ENCODE measurements at places on chromosomes 1 and 21. TPM values are rescaled to one million over a fixed set of nuclear protein-coding genes. Genes with fewer than 3 reads are reported as not detected.

GRCh38 chr1:183163316-183163715 lies 22.7 kb upstream of the LAMC2 start:
- no peak for DNase-seq
- no peaks in the 10 kb centered on the region for H3K36me3 ChIP-seq
- H3K4me3 ChIP-seq = no peak overlapping the region
- H3K4me1 ChIP-seq = no peaks in the 10 kb centered on the region
- H3K27me3 ChIP-seq = no peaks in the 10 kb centered on the region

- no peak overlapping the region for H3K4me3 ChIP-seq
- H3K4me1 ChIP-seq = no peaks in the 10 kb centered on the region
- DNase-seq = no peak
- no peaks in the 10 kb centered on the region for H3K36me3 ChIP-seq
Measured at GRCh38 chr1:57447551-57447950, 23.7 kb upstream of the DAB1 start.

DNA sequence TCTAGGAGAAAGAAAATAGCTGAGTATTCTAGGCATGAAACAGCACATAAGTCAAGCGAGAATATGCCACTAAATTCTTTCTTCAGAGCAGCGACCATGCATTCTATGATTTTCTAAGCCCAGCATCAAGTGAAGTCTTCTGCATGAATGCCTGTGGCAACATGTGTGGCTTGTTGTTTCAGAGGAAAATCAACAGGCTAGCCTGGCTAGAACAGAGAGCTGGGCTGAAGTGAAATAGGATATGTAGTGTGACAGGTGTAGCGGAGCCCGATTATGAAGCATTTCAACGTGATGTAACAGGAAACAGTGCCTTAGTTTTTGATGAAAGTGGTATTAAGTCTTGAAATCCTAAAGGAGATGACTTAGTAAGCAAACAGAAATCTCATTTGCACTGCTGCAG lies 7.0 kb downstream of the CSDE1 start:
- no peak overlapping the region for H3K27ac ChIP-seq
- H3K4me3 ChIP-seq = no peak overlapping the region
- peak; percentile 33 for DNase-seq
- H3K36me3 ChIP-seq = peaks cover 44% of the 10 kb centered on the region

- H3K27me3 ChIP-seq = no peaks in the 10 kb centered on the region
- H3K4me3 ChIP-seq = no peak overlapping the region
- H3K4me1 ChIP-seq = peaks cover 71% of the 10 kb centered on the region
- H3K36me3 ChIP-seq = peaks cover 4% of the 10 kb centered on the region
- peak overlapping the region; percentile 70 for H3K27ac ChIP-seq
- peak; percentile 80 for DNase-seq
Measured at GRCh38 chr1:184482136-184482535, 95.3 kb downstream of the C1orf21 start.

GRCh38 chr1:76381450-76382097 lies 307.0 kb downstream of the ST6GALNAC3 start:
- H3K4me3 ChIP-seq = no peak overlapping the region
- no peaks in the 10 kb centered on the region for H3K4me1 ChIP-seq
- no peak for DNase-seq
- H3K27ac ChIP-seq = no peak overlapping the region
- no peaks in the 10 kb centered on the region for H3K36me3 ChIP-seq

- H3K4me3 ChIP-seq = no peak overlapping the region
- H3K27ac ChIP-seq = no peak overlapping the region
- DNase-seq = no peak
- H3K27me3 ChIP-seq = peaks cover 4% of the 10 kb centered on the region
- no peaks in the 10 kb centered on the region for H3K36me3 ChIP-seq
- no peaks in the 10 kb centered on the region for H3K4me1 ChIP-seq
Measured at GRCh38 chr1:163442895-163443294, 121.1 kb downstream of the NUF2 start.

- no peaks in the 10 kb centered on the region for H3K36me3 ChIP-seq
- H3K4me3 ChIP-seq = no peak overlapping the region
- H3K27ac ChIP-seq = no peak overlapping the region
- H3K4me1 ChIP-seq = peaks cover 5% of the 10 kb centered on the region
Measured at GRCh38 chr1:166882893-166883292, 6.8 kb upstream of the TADA1 start.

GRCh38 chr21:41092312-41092711 lies 75.6 kb upstream of the BACE2 start:
- H3K36me3 ChIP-seq = no peaks in the 10 kb centered on the region
- DNase-seq = no peak
- no peaks in the 10 kb centered on the region for H3K4me1 ChIP-seq
- no peak overlapping the region for H3K4me3 ChIP-seq
- no peak overlapping the region for H3K27ac ChIP-seq

- H3K4me1 ChIP-seq = peaks cover 100% of the 10 kb centered on the region
- DNase-seq = no peak
- H3K27ac ChIP-seq = peak overlapping the region; percentile 87
- H3K36me3 ChIP-seq = no peaks in the 10 kb centered on the region
- H3K27me3 ChIP-seq = no peaks in the 10 kb centered on the region
Measured at GRCh38 chr1:12597792-12598191, 20.2 kb downstream of the DHRS3 start.

DNA sequence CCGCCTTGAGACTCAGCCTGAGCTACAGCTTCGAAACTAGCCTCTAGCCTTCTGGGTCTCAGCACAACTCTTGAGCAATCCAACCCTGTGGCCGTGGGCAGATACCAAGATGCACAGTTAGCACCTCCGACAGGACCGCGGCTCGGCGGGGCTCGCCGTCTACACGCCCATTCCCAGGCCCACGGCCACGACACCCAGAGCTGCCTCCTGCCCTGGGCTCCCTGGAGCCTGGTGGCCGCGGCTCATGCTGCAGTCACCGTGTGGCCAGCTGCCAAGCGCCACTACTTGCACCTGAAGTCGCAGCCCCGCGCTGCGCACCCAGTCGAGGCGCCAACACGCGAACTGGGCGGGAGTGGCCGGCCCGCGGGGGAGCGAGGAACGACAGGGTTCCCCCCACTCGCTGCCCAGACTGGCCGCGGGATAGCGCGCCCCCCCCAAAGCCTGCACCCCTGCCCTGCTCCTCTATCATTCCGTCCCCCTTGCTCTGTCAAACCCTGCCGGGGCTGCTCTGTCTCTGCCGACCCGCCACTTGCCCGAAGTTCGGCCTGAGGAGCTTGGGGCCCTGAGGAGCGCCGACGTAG lies 729 bp upstream of the CDCA8 start:
- peak overlapping the region; percentile 92 for H3K4me3 ChIP-seq
- H3K27me3 ChIP-seq = no peaks in the 10 kb centered on the region
- H3K4me1 ChIP-seq = peaks cover 38% of the 10 kb centered on the region
- H3K36me3 ChIP-seq = peaks cover 12% of the 10 kb centered on the region
- peak; percentile 78 for DNase-seq

DNA sequence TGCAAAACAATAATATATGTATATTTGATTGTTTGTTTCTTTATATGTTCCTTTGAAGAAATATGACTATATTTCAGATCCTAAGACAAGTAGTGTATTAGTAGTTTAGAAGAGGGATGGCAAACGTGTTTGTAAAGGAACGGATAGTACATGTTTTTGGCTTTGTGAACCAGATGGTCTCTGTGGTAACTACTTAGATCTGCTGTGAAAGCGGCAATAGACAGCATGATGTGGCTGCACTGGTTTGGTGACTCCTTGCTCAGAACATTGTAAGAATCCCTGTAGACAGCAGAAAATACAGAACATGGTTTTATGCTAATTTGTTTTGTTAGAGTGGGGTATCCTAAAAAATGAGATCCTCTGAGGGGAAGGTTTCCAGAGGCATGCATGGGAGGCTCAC lies 3.1 kb downstream of the ACADM start:
- no peak overlapping the region for H3K27ac ChIP-seq
- H3K27me3 ChIP-seq = no peaks in the 10 kb centered on the region
- DNase-seq = no peak
- peaks cover 3% of the 10 kb centered on the region for H3K36me3 ChIP-seq

DNA sequence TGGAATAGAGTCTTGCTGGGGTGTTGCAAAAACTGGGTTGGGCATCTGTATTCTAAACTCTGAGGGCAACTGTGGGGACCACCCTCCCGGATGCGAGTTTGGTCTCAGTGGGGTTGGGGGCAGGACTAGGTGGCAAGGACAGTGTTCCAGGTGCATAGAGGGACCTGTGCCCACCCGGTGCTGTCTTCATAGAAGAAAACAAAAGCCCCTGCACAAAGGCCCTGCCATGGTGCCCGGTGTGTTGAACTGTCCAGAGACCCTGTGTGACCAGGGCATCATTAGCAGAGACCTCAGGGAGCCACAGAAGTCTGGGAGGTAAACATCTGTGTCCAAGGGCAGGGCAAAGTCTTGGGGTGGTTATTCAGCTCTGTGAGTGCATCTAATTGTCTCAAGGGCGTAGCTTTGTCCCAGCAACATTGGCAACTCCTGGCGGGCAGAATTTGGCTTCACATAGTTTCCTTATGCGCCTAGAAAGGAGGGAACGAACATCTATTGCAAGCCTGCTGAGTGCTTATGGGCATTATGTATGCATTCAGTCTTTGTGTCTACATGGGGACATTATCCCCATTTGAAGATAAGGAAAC lies 72.2 kb upstream of the IFFO2 start:
- H3K4me3 ChIP-seq = no peak overlapping the region
- H3K36me3 ChIP-seq = no peaks in the 10 kb centered on the region
- no peak overlapping the region for H3K27ac ChIP-seq
- H3K27me3 ChIP-seq = no peaks in the 10 kb centered on the region

- no peak for DNase-seq
- H3K4me3 ChIP-seq = no peak overlapping the region
- no peaks in the 10 kb centered on the region for H3K27me3 ChIP-seq
- peaks cover 11% of the 10 kb centered on the region for H3K4me1 ChIP-seq
- H3K27ac ChIP-seq = no peak overlapping the region
- no peaks in the 10 kb centered on the region for H3K36me3 ChIP-seq
Measured at GRCh38 chr1:179231923-179232322, 2.4 kb upstream of the ABL2 start.

GRCh38 chr1:239125027-239125426 lies 261.3 kb upstream of the CHRM3 start:
- no peak overlapping the region for H3K27ac ChIP-seq
- H3K27me3 ChIP-seq = no peaks in the 10 kb centered on the region
- H3K4me1 ChIP-seq = no peaks in the 10 kb centered on the region
- H3K4me3 ChIP-seq = no peak overlapping the region
- DNase-seq = no peak

GRCh38 chr1:227854189-227854588 lies 38.7 kb downstream of the PRSS38 start:
- no peaks in the 10 kb centered on the region for H3K36me3 ChIP-seq
- no peaks in the 10 kb centered on the region for H3K4me1 ChIP-seq
- H3K27ac ChIP-seq = no peak overlapping the region
- no peak overlapping the region for H3K4me3 ChIP-seq

- DNase-seq = no peak
- no peak overlapping the region for H3K4me3 ChIP-seq
- H3K4me1 ChIP-seq = peaks cover 12% of the 10 kb centered on the region
- H3K36me3 ChIP-seq = no peaks in the 10 kb centered on the region
- no peaks in the 10 kb centered on the region for H3K27me3 ChIP-seq
Measured at GRCh38 chr21:42319376-42319775, 4.2 kb upstream of the TFF3 start.

DNA sequence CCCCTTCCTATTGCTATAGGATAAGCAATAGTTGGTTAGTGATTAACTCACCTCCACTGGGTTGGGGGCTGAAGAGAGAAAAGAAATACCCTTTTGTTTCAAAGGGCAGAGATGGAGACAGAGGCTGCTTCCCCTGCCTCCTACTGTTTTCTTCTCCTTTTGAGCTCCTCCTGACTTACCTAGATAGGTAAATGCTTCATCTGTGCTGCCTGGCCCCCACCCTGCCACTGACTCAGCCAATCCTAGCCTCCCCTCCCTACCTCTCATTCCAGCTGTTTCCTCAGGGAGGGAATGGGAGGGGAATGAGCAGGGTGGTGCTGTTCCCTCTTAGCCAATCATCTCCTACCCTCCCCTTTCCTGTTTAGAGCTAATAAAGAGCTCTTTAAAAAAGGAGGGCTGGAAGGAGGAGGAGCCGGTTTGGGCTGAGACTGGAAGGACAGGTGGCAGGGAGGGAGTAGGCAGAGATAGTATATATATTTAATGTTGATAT lies at the start of gene C1orf116:
Gene C1orf116 (minus strand): TSS at position 229 of the 490 bp plus-strand sequence. CDS start 5,158 bp downstream, outside the sequence.
- no peaks in the 10 kb centered on the region for H3K27me3 ChIP-seq
- H3K36me3 ChIP-seq = no peaks in the 10 kb centered on the region
- peak within 1 kb of the TSS; percentile 38 for H3K4me3 ChIP-seq
- DNase-seq = peak; percentile 95
- H3K4me1 ChIP-seq = no peaks in the 10 kb centered on the region

- H3K4me3 ChIP-seq = no peak overlapping the region
- no peak for DNase-seq
- H3K27ac ChIP-seq = no peak overlapping the region
- no peaks in the 10 kb centered on the region for H3K4me1 ChIP-seq
Measured at GRCh38 chr21:33348706-33349105, 23.9 kb downstream of the IFNAR1 start.

GRCh38 chr1:205763980-205764379 lies 11.3 kb downstream of the RAB29 start:
- H3K27ac ChIP-seq = no peak overlapping the region
- no peak for DNase-seq
- H3K4me3 ChIP-seq = no peak overlapping the region
- no peaks in the 10 kb centered on the region for H3K27me3 ChIP-seq
- H3K4me1 ChIP-seq = no peaks in the 10 kb centered on the region

GRCh38 chr1:44084998-44085675 lies 33.5 kb upstream of the KLF17 start:
- H3K4me3 ChIP-seq = no peak overlapping the region
- no peaks in the 10 kb centered on the region for H3K36me3 ChIP-seq
- no peak for DNase-seq
- no peaks in the 10 kb centered on the region for H3K4me1 ChIP-seq
- no peak overlapping the region for H3K27ac ChIP-seq

DNA sequence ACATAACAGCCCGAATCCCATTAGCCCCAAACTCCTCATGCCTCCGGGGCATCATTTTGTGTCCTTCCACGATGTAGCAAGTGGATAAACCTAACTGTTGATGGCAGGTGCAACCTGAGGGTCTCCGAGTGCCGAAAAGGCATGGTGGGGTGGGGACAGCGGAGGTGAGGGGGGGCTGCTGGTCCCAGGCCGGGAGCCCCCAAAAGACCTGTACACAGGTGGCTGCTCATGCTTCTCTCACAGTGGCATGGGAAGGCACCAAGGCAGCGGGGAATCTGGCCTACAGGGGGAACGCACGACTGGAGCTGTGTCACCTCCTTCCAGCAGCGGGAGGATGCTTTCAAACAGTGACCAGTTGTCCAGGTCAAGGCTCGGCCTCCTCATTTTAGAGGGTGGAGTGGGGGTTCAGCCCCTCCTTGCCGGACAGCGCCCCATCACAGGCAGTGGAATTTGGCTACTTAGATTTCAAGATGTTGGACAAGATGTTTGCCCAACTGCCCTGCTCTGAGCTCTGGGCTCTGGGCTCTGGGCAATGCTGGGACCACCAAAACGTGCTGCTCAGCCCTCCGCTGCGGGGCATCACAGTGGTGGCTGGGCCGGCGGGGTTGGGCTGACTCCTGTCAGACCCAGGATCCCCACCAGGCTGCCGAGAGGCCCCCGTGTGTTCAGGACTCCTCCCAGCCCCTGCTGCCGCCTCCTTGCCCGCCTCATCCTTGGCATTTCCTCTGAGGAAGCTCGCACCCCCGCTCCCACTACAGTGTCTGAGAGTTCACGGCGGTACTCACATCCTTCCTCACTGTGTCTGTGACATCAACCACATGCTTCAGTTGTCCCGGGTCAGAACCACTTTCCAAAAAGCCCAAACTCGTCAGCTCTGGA lies 7.6 kb downstream of the DNMT3L start:
- no peak overlapping the region for H3K27ac ChIP-seq
- H3K36me3 ChIP-seq = no peaks in the 10 kb centered on the region
- peaks cover 12% of the 10 kb centered on the region for H3K27me3 ChIP-seq
- peak; percentile 3 for DNase-seq
- H3K4me3 ChIP-seq = no peak overlapping the region

Gene CCDC30
- 2.3 TPM for total RNA-seq

Gene ATP13A2
- 42.6 TPM for total RNA-seq

Gene PDC
- total RNA-seq = not detected

Gene FCRL2
- 0.73 TPM for total RNA-seq

Gene GPR157
- 16.5 TPM for total RNA-seq

Gene RAD54L
- 0.45 TPM for total RNA-seq

Gene RBBP4
- total RNA-seq = 43.2 TPM

Gene TMEM200B
- not detected for total RNA-seq

Gene OR2L2
- total RNA-seq = not detected

All from stomach (tissue), 19 donors.